Suppressor macrophage treated with lipopolysaccharide for 4 hours (primary cell): ENCODE measurements at places on chromosomes 16 and 17.

GRCh38 chr16:2500918-2501750, 12.6 kb upstream of the ATP6V0C start:
- peak; percentile 89 for DNase-seq

DNA sequence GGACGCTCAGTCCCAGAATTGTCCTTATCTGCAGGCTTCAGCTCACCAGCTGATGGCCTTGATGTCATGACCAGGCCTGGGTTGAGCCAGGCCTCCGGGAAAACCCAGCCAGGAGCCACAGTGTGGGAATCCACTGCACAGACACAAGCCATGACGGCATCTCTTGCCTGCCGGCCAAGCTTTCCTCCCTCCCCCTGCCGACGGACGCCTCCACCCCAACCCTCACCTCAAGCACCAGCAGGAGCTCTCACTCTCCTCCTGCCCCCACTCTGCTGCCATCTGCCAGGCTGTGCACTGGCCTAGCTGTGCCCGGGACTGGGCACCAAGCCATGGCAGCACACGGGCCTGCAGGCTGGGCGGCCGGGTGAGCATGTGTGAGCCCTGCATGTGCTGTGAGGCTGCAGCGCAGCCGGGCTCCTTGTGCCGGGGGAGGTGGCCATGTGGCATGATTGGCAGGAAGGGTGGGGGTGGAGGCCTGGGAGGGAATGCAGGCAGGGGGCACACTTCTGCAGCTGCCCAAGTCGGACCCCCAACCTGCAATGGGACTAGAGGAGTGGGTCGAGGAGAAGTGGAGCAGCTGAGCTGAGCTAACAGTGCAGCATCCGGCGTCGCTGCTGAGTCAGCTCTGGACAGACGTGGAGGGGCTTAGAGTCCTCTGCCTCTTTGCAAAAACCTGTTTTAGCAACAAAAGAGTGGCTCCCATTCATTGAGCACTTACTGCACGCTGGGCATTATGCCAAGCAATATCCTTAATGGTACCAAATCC, 268.5 kb downstream of the CBLN1 start:
- DNase-seq: no peak

DNA sequence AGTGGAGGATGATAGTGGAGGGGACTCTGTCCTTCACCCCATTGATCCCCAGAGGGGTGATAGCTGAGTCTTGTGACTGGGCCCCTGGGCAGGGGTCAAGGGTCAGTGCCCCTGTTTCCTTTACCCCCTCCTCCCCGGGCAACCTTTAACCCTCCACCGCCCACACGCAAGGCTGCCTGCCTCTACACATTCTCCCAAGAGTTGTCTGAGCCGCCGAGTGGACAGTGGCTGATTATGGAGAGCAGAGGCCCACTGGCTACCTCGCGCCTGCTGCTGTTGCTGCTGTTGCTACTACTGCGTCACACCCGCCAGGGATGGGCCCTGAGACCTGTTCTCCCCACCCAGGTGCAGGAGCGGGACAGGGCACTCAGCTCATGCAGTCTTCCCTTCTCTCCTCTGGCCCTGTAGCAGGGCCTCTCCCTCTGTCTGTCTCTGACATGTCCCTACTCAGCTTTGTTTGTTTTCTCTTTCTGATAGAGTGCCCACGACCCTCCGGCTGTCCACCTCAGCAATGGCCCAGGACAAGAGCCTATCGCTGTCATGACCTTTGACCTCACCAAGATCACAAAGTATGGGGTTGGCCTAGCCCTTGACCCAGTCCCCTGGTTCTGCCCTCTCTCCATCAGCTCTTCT, at the start of gene SHBG:
TSS of gene SHBG (plus strand) at position 197 of the 633 bp plus-strand sequence. CDS start at position 235, 38 bp downstream.
- DNase-seq: no peak

DNA sequence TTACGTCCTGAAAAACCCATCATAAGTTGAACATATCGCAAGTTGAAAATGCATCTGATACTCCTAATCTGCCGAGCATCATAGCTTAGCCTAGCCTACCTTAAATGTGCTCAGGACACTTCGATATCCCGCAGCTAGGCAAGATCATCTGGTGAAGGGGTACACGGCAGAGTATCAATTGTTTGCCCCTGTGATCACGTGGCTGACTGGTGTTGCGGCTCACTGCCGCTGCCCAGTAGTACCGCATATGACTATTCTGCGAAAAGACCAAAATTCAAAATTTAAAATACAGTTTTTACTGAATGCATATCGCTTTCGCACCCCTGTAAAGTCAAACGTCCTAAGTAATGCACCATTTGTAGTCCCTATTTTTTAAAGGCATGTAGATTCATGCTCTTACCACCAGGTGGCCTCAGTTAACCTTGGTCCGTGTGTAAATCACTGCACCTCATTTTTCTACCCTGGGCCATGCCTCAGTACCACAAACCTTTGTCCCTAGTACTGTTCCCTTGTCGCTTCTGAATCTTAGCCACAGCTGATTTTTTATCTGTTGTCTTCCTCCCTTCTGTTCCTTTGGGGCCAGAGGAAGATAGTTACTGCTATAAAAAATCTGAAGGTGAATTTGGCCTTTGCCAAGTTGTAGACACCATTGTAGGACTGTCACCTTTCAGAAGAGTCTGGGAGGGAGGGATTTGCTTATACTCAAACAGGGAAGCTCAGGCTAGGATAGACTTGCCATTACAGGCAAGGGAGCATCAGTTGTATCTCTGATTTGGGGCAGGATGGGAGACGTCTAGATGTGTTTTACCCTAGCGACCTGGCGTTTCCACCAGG, 34.4 kb downstream of the WWP2 start:
- DNase-seq: peak; percentile 61

GRCh38 chr16:56094231-56094630, 97.1 kb upstream of the GNAO1 start:
- DNase-seq: no peak

GRCh38 chr17:77420095-77420803, 279.5 kb downstream of the SEC14L1 start:
- no peak for DNase-seq

GRCh38 chr16:62625326-62625725, 589.1 kb upstream of the CDH8 start:
- no peak for DNase-seq

GRCh38 chr16:30692396-30693064, 6.4 kb upstream of the SRCAP start:
- DNase-seq: peak; percentile 86

GRCh38 chr17:70323269-70323668, 153.9 kb downstream of the KCNJ2 start:
- no peak for DNase-seq

DNA sequence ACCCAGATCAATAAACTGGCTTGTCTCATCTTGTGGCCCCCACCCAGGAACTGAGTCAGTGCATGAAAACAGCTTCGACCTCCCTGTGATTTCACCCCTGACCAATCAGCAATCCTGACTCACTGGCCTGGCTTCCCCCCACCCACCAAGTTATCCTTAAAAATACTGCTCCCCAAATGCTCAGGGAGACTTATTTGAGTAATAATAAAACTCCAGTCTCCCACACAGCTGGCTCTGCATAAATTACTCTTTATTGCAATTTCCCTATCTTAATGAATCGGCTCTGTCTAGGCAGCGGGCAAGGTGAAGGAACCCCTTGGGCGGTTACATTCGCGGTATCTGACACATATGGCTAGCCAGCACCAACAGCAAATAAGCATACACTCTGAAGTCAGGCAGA, 9.8 kb upstream of the RABEP1 start:
- peak; percentile 14 for DNase-seq

DNA sequence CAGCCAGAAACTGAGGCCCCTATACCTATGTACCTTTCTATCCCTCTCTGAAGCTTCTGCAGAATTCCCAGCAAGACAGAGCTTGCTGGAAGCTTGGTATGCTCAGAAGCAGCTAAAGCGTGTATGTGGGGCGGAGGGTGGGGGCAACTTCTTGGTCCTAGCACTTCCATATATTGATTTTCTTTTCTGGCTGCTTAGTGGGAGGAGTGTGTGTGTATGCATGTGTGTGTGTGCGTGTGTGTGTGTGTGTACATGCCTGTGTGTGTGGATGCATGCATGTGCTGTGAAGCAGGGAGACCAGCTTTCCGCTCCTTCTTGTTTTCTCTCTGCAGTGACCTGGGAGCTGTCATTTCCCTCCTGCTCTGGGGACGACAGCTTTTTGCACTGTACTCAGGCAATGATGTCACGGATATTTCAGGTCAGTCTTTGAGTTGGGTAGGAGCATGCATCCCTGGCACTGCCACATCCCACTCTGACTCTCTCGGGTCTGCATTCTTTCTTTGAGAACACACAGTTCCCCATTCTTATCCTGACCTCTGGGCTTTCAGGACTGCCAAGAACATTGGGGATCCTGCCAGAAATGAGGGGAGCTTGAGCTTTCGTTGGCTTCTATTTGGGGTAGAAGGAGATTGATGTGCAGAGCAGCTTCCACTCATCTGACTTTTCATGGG, 10.7 kb downstream of the HPR start:
- no peak for DNase-seq
